HT1080 (cell line): ENCODE measurements at places on chromosomes 7 and 10. TPM values are rescaled to one million over a fixed set of nuclear protein-coding genes. Genes with fewer than 3 reads are reported as not detected.

PAPOLB gene
- not detected in 2 replicates for total RNA-seq

GARIN1A gene
- total RNA-seq, result 0.05 and 0.13 TPM in 2 replicates

C7orf57 gene
- 1.2 TPM in 1 of 2 replicates, not detected in the other for total RNA-seq

PAX4 gene
- total RNA-seq, result not detected in 2 replicates

PTPRN2 gene
- 0.31 TPM in 1 of 2 replicates, not detected in the other for total RNA-seq
